ENCODE measurements at places on chromosomes 16 and 17.

GRCh38 chr17:44038604-44039011, 23.8 kb upstream of the TMEM101 start:
- DNase-seq, result no peak

DNA sequence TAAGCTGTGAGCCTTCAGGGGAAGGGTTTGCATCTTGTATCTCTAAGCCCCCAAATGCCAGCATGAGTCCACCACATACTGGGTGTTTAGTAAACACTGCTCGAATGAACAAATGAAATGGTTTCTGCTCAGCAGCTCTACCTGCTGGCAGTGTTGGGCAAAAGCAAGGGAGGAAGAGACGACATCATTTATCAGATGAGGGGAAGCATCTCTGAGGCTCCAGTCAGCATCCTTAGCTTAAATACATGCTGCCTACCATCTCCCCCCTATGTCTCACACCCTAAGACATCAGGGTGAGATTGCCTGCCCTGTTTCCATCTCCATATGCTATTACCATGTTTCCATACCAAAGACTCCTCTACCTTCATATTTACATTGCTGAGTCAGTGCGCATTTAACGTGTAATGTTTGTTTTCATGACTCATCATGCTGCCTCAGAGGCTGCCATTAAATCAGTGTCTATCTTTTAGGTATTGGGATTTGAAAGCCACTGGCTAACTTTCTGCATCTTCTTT, 379.8 kb downstream of the UTP18 start:
- no peak for DNase-seq

GRCh38 chr16:86929057-86929871, 350.9 kb downstream of the FOXL1 start:
- DNase-seq, result no peak

DNA sequence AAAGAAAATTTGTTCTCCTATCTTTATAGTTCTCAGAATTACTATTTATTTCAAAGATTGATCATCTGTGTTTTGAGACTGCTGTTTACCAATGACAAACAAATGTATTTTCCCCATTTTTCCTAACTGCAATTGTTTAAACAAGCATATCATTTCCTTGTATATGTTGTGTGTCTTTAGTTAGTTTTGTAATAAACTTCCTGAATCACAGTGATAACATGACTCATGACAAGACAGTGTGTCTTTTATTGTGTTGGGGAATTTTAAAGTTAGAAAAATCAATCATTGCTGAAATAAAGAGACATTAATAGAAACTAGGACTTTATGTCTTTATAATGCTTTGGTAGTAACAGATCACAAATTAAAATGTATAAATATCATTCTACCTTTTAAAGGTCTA, 348.5 kb downstream of the KCNJ2 start:
- DNase-seq, result no peak

DNA sequence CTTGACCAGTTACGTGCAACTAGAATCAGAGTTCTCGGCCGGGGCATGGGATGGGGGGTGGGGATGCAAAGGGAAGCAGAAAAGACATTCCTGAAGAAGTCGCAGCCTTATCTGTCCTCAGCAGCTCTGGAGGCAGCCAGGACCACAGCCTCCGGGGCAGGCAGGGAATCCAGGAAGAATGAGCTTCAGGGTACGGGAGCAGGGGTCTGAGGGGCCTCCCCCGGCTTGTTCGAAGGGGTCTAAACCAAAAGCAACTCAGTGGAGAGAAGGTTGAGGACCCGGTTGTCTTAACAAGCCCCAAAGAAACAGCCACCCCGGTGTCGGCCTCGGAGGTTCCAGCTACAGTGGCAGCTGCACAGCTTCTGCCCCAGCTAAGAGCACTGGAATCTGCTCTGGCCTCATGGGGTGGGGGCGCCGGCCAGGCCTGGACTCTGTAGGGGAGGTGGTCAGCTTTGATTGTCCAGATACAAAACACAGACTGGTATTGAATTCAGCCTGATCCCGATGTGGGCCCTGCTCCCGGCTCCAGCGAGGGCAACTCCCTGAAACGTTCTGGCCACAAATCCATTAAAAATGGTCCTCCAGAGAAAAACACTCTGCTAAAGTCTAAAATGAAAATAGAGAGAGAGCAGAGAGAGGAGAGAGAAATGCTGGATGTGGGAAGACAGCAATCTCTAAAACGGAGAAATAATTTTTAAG, 7.7 kb downstream of the HOXB4 start:
- DNase-seq, result no peak

- no peak for DNase-seq
Measured at GRCh38 chr16:82626791-82627261, at the start of gene CDH13. Gene CDH13, plus strand, starts transcription at chr16:82626969.

- no peak for DNase-seq
Measured at GRCh38 chr16:84391151-84392030, 23.1 kb downstream of the ATP2C2 start.

- DNase-seq, result no peak
Measured at GRCh38 chr17:65433592-65433991, 127.9 kb downstream of the AXIN2 start.

DNA sequence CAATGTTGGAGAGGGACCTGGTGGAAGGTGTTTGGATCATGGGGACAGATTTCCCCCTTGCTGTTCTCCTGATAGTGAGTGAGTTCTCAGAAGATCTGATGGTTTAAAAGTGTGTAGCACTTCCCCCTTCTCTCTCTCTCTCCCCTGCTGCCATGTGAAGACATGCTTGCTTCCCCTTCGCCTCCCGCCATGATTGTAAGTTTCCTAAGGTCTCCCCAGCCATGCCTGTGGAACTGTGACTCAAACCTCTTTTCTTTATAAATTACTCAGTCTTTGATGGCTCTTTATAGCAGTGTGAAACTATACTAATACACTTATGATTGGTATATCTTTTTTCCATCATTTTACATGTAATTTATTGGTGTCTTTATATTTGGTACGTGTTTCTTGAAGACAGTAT, 13.4 kb downstream of the ADGRG5 start:
- no peak for DNase-seq

DNA sequence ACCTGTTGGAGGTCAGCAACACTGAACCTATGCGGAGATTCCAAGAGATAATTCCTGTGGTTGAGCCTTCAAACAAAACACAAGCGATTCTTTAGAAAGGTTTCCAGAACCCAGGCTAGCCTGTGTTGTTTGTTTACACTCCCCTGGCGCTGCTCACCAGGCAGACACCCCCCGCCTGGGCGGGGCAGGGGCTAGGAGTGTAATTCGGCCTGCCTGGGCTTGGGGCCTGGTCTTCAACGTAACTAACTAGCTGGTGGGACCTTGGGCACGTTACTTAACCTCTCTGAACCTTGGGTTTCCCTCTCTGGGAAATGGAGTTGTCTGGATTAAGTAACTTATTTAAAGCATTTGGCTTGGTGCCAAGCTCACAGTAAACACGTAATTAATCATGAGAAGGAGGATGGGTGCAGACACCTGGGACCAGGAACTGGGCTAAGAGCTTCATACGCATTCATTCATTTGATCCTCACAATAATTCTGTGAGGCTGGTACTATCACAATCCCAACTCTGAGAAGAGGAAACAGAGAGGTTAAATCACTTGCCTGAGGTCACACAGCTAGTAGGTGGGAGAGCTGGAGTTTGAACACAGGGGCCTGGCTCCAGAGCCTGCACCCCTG, 7.6 kb upstream of the ARHGAP27 start:
- no peak for DNase-seq

DNA sequence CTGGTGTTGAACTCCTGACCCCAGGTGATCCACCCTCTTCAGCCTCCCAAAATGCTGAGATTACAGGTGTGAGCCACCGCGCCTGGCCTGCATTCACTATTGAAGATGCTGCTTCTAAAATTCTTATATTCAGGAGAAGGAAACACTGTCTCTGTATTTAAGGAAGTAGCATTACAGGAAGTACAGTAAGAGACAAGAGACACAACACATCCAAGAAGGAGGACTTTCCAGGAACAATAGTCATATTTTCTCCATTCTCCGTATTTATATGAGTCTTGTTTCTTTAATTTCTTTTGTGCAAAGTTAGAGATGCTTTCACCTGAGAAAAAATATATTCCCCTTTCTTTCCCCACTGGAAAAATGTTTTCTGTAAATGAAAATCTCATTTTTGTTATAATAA, 18.3 kb upstream of the ABCA3 start:
- DNase-seq, result no peak

GRCh38 chr16:397736-398332, 835 bp downstream of the NME4 start:
- no peak for DNase-seq

GRCh38 chr17:7208754-7209460, 10.7 kb downstream of the DLG4 start:
- DNase-seq, result no peak

DNA sequence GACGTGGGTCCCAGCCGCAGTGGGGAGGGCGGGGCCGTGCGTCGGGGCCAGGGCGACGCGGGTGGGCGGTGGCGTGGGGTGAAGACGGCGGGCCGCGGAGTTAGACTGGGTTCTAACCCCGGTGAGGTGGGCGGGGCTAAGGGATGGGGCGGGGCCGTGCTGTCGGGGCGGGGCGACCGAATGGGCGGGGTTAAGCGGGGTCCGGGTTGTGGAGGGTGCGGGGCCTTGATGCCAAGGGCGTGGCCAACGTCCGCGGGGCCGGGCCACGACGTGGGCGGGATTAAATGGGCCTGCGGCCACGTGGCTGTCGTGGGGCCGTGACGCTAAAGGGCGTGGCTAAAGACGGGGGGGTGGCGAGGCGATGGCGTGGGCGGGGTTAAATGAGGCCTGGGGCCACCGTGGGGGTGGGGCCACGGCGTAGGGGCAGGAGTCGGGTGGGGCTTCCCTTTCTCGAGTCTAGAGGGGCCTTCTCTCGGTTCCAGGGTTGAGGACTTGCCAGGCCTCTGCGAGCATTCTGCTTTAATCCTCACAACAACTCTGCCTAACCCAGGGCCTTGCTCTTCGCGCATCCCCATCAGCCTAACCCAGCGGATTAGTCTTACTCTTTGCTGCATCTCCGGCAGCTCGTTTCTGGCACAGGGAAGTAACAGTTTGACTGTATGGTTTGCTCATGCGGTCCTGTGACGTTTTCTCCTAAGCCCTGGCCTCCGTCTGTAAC, 739 bp downstream of the TCF25 start:
- peak; percentile 95 for DNase-seq

GRCh38 chr17:39110435-39111136, 40.9 kb downstream of the PLXDC1 start:
- DNase-seq, result no peak

GRCh38 chr16:66926171-66926947, 1.0 kb upstream of the RRAD start:
- DNase-seq, result no peak

Data from stimulated activated CD8-positive, alpha-beta memory T cell treated with anti-CD3 and anti-CD28 coated beads, Interleukin-15, amount 100 ng/mL, for 48 hours (primary cell).